Fibroblast of lung (primary cell): ENCODE measurements at places on chromosomes 1 and 21. TPM values are rescaled to one million over a fixed set of nuclear protein-coding genes. Genes with fewer than 3 reads are reported as not detected.

GRCh38 chr1:59625384-59625783 is 189.4 kb upstream of the HOOK1 start:
- no peaks in the 10 kb centered on the region for H3K27me3 ChIP-seq
- H3K27ac ChIP-seq: no peak overlapping the region
- H3K4me3 ChIP-seq: no peak overlapping the region

DNA sequence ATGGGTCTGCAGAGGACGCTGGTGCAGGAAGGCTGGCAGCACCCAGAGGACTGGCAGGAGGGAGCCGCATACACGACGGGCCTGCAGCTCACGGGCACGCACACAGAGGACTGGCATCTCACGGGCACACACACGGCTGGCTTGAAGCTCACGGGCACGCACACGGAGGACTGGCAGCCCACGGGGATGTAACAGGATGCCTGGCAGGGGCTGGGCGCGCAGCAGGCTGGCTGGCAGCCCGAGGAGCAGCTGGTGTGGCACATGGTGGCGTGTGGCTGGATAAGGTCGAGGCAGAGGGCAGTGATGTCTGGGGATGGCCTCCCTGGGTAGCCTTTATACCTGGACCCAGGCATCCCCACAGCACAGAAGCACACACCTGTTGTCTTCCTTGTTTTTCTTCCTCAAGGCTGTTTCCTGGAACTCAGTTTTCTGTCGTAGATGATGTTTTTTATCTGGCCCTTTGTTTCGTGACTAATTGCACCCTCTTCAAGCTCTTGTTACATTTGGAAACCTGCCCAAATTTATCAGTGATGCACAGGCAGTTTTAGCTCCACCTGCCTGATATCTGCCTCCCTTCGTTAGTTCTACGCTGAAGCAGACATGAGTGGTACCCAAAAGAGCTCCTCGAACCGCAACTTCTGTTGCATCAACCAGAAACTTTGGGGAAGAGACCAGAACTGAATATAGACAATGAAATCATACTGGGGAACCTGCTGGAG is at the start of gene KRTAP12-1:
Gene KRTAP12-1 (minus strand): TSS at position 303 of the 719 bp plus-strand sequence. CDS start 40 bp downstream, at position 263.
- H3K36me3 ChIP-seq: no peaks in the 10 kb centered on the region
- no peak for DNase-seq
- no peak within 1 kb of the TSS for H3K4me3 ChIP-seq
- H3K27ac ChIP-seq: no peak within 1 kb of the TSS
- no peaks in the 10 kb centered on the region for H3K4me1 ChIP-seq

DNA sequence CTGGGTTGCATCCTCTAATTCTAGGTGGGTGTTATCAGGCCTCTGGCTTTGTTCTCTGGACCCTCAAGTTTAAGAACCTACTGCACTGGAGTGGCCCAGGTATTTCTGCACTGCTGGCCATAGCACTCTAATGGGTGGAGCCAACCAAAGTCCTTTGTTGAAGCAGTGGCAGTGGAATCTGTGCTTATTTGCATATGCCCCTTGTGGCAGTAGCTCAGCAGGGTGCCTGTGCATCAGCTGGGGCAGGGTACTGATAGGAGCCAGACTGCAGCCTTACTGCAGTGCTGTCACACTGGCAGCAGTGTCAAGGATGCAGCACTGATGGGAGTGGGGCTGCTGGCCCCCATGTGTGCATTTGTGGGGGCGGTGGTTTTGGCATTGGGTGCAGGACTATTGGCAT is 660.6 kb downstream of the LRRIQ3 start:
- no peak overlapping the region for H3K27ac ChIP-seq
- H3K4me3 ChIP-seq: no peak overlapping the region
- no peaks in the 10 kb centered on the region for H3K4me1 ChIP-seq
- H3K36me3 ChIP-seq: no peaks in the 10 kb centered on the region

FCRL4 gene
- total RNA-seq: not detected in 2 replicates
